ENCODE measurements at places on chromosomes 6 and 20.

DNA sequence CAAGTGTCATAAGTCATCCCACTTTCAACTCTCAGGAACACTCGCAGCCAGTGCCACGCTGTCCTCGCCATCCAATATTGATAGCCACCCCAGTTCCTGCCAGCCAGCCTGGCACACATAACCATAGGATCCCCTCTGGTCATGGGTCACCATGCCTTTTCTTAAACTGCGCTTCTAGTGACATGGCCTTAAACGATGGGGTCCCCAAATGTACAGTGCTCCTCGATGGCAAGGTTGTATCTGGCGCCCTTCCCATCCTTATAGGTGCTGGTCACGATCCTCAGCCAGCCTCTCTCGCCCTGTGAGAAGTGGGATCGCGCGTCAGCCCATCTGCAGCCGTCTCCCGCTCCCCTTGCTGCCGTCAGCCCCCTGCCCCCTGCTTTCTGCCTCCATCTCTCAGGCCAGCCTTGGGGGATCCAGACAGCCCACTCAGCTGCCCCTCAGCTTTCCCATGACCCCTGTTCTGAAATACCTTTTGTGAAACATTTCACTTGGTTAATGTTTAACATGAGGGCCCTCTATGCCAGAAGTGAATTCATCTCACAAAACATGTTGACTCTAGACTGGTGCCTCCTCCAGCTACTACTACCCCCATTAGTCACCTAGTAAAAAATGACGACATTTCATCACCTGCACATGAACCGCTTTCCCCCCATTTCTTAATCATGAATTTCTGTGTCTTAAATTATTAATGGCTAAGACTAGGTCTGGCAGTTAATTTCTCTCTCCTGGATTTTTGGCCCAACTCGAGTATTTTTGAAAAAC lies 11.4 kb downstream of the CTSZ start:
- DNase-seq = peak; percentile 48

GRCh38 chr6:144286503-144287393 lies 1.6 kb downstream of the UTRN start:
- DNase-seq = peak; percentile 82

GRCh38 chr6:136425793-136426192 lies 124.4 kb downstream of the MAP7 start:
- DNase-seq = no peak

DNA sequence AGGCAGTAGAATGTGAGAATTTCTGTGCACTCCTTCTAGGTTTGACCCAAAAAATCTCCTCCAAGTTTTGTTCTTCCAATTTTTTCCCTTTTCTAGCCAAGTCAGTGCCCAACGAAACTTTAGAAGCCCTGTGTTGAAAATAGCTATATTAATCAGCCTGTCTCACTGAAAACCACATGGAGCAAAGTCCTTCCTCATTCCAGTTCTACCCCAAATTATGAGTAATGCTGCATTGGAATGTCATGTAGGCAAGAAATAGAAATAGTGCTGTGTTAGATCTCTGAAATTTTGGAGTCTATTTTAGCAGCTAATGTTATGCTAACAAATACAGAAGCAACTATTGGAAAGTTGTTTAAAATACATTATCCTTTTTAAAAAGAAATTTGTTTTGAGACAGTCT lies 725.5 kb downstream of the TBC1D32 start:
- DNase-seq = peak; percentile 49

DNA sequence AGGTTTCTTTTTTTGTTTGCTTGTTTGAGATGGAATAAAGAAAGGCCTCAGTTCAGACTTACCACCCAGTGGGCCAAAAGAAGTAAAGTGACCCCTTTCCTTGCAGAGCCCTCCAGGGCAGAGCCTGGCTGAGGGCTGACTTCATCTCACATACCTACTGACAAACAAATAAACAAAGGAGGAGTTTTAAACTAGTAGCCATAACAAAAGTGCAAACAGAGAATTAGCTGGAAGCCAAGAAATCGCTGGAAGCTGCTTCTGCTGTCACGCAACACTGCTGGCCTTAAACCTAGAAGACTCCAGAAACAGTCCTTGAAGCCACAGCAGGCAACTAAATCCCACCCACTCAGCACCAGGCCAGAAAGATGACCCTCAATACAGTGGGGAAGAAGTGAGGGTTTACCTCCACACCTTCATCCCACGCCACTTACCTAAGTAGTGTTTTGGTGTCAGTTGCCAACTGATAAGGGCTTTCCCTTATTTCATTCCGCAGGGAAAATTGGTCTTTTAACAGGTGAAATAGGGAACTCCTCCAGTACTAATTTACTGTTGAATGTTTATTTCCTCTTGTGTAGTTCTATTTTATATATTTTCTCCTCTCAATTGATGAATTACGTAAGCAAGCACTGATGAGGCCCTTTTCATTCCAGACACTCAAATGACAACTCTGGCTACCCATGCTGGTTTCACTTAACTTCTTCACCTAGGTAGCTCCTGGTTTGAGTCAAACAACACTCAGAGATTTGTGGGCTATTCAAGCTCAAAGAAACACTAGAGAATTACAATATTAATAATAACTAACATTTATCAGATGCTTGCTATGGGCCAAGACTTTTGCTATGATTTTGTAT lies 46.2 kb downstream of the EDN1 start:
- no peak for DNase-seq
